SJSA1 (cell line): ENCODE measurements at places on chromosomes 12 and 14. TPM values are rescaled to one million over a fixed set of nuclear protein-coding genes. Genes with fewer than 3 reads are reported as not detected.

FSCB gene
- not detected in 2 replicates for total RNA-seq

ANAPC5 gene
- total RNA-seq = 107 and 140 TPM in 2 replicates

HPD gene
- 0.11 TPM in 1 of 2 replicates, not detected in the other for total RNA-seq

ACOT6 gene
- total RNA-seq = not detected in 2 replicates

GPR132 gene
- total RNA-seq = not detected in 2 replicates

ANG gene
- 2.7 and 4.4 TPM in 2 replicates for total RNA-seq

SPIC gene
- total RNA-seq = not detected in 2 replicates

BMP4 gene
- total RNA-seq = 1.8 and 3.4 TPM in 2 replicates
